Stimulated activated CD4-positive, alpha-beta T cell treated with anti-CD3 and anti-CD28 coated beads, Interleukin-4, amount 100 ng/mL, for 4 hours (primary cell): ENCODE measurements at places on chromosomes 12 and 14.

DNA sequence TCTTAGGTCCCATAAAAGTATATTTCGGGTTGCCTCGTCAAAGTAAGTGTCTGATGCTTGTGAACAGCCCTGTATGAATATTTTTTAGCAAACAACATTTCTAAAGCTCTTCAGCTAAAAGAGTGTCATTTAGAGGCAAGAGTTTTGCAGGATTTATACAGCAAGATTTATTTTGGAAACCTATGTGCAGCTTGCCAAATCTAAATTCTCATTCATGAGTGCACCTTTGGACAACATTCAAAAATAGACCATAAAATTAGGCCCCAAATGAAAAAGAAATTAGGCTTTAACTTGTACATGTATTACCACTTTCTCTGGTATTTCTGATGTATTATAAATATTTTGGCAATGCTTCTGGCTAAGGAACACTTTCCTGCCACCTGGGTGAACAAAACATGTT is 224.4 kb upstream of the PDZRN4 start:
- no peak for DNase-seq

DNA sequence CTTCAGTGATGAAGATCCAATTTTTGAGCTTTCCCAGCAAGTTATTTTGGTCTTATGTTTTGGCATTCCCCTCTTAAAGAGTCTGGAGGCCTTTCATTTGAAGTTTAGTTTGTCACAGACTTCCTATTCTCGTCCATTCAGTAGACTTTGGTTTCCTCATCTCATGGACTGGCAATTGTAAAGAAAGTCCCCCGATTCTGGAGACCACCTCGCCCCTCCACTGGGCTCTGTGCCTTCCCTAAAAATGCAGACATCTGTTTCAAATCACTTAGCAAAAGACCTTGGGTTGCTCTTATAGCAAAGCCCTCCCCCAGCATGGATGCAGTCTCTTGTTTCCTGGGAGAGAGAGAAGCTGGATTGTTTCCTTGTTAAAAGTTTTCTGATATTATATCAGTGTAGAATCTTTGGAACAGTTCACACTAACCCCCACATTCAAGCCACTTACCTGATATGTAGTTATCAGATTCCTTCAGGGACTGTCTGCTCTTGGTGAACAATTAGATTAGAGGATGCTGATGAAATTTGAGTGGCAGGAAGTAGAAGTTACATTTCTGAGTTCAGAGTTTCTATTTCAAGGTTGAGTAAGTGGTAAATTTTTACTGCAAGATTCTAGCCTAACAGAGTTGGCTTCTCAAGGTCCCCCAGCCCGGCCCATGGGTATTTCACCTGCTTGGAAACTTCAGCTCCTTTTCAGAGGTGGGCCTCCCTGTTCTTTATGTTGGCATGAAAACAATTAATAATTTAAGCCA is 56.3 kb downstream of the PLXNC1 start:
- no peak for DNase-seq

DNA sequence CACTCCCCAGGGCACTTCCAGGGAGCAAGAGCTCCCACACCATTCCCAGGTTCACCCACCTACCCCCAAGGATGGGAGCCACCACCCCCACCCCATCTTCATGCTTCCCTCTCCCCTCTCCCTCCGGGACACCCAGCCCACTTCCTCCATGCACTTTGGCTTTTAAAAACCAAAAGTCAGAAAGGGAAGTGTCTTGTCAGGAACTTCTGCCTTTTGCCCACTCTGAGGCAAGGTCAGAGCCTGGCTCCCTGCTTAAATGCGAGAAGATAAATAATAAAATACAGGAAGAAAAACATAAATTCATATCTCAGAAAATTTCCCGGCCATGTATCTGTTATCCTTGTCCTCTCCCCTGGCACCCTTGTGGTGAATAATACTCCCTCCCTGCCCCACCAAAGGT is 81.6 kb downstream of the PTGER2 start:
- no peak for DNase-seq

DNA sequence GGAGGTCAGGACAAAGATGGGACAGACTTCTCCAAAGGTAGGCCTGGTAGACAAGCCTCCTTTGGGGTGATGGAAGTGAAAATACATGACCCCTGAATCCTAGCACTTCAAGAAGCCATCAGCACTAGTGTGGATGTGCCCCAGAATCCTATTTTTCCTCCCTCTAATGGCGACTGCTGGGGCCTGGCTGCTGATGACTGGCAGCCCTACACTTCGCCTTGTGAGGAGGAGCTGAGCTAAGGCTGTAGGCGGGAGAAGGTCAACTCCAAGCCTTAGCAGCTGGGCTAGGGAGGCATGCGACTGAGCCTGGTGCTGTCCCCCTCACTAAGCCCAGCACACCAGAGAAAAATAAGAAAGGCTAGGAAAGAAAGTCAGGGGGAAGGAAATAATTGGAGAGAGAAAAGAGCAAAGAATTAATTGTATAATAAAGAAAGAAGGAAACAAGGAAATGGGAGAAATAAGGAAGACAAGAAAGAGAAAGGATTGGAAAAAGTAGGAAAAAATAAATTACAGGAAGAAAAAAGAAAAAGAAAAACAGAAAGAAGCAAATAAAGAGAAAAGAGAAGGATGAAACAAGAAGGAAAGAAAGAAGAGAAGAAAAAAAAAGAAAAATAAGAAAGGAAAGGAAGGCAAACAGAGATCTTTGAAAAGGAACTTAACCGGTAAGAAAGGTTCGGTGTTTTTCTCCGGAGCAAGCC is 4.7 kb upstream of the HOXC10 start:
- no peak for DNase-seq

GRCh38 chr12:93032758-93033157 is 103.7 kb upstream of the EEA1 start:
- no peak for DNase-seq

DNA sequence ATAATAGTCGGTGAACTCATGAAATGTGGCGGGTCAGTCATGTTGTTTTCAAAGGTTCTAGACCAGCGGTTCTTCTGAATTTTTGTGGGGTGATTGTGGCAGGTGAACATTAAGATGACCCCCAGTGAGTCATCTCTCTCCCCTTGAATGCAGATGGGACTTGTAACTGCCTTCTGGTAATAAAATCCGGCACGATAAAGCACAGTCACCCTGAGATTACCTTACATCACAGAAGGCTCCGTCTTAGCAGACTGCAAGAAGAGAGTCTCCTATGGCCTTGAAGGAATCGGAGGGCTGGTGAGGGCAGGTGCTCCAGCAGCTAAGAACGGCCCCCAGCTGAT is 189.6 kb downstream of the FOXN3 start:
- DNase-seq: no peak

GRCh38 chr14:89750908-89751392 is 203.6 kb downstream of the EFCAB11 start:
- DNase-seq: no peak

- DNase-seq: no peak
Observed at GRCh38 chr14:79225815-79226214, 985.5 kb downstream of the DIO2 start.

GRCh38 chr12:67202011-67202677 is 67.0 kb upstream of the CAND1 start:
- DNase-seq: no peak

GRCh38 chr14:92756446-92756845 is 8.0 kb upstream of the LGMN start:
- DNase-seq: no peak

- no peak for DNase-seq
Observed at GRCh38 chr12:68978678-68979077, 45.7 kb upstream of the CPM start.

- DNase-seq: no peak
Observed at GRCh38 chr12:55049676-55050075, 29.9 kb downstream of the NEUROD4 start.

- no peak for DNase-seq
Observed at GRCh38 chr12:96811083-96811482, 96.0 kb upstream of the NEDD1 start.

DNA sequence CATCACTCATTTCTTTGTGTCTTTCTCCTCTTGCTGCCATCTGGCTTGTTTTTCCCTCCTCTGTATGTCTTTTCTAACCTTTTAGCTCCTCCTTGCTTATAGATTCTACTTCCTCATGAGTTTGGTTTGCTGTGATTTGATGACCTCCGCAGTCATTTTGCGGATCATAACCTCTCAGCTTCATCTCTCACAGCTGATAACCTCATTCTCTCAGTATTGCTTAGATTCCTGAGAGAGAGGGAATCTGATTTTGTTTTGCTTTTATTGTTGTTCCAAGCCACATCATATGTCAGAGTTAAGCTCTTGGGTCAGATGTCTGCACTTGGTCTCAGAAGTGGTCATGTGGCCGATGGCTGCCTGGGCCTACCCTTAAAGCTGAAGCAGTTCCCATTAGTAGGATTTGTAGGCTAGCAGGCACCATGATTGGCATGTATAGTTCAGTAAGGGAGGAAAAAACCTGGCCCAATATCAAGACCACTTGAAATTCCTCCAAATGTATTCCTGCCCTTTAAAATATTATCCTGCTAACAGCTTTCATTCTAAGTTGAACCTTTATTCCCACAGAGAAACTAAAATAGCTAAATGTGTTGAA is 13.5 kb downstream of the ZNF664 start:
- DNase-seq: no peak

DNA sequence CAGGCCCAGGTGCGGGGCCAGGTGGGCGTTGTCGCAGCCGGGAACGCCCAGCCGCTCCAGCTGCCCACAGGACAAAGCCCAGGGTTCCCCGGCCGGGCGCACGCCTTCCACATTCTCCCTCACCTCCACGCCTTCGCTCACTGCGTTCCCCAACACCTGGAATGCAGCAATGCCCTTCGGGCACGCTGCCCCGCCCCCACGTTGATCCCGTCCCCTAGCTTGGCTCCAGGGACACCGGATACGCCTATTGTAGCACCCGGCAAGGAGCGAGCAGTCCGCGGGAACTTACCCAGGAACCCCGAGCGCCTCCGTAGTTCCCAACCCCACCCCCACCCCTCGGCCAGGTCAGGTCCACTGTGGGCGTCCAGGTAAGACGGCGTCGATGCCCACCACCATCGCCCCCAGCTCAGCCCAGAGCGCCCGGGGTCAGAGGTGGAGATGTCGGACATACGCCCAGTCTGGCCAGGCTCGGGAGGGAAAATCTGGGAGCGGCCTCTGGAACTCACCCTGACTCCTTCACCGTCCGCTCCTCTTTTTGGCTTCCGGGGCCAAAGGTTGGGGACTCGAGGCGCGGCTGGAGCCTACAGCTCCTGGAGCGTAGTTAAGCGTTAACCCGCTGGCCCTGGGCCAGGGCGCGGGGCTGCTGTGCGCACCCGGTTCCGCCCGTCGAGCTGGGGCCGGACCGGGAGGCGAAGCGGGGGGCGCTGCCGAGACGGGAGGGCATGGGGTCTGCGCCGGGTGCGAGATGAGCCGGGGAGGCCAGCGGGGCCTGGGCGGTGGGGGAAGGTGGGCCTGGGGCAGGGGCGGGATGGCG is 594 bp upstream of the CEP170B start:
- DNase-seq: no peak
